ENCODE measurements at places on chromosomes 1 and 21.

DNA sequence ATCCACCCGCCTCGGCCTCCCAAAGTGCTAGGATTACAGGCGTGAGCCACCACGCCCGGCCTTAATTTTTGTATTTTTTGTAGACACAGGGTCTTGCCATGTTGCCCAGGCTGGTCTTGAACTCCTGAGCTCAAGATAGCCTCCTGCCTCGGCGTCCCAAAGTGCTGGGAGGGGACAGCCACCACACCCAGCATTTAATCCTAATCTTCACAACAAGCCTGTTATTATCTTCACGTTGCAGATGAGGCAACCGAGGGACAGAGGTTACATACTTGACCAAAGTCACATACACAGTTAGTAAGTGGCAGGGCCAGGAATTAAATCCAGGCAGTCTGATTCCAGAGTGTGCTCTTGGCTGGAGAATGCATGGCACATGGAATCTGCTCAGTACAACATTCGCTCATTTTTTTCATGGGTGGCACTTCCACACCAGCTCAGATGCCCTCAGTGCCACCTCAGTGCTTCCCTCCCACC is 4.8 kb upstream of the GPR37L1 start:
- no peak for DNase-seq

GRCh38 chr1:205950280-205950679 is 7.0 kb upstream of the SLC26A9 start:
- no peak for DNase-seq

GRCh38 chr1:1376551-1377226 is 1.7 kb upstream of the AURKAIP1 start:
- no peak for DNase-seq

DNA sequence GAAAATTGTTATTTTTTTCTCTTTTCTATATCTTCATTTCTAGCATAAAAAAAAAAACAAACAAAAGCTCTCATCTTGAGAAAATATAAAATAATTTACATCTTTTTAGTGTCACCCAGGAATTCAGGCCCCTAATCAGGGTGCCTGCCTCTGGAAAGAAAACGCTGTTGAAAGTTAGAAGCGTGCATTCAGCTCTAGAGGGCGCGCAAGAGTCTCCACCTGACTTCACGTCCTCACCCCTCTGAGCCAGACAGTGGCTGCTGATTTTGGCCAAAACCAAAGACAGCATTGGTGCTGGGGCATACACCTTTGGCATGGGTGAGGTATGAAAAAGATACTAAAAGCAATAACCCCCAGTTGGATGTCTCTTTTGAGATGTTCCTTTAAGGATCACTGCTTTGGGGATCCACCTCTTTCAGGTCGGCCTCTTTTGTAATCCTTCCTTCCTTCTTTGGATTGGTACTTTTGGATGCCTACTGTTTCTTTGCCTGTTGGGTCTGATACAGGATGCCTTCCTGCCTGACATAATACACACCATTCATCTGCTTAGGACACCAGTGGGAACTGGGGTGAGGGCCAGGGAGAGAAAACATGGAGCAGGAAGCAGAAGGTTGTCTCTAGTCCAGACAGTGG is 77.6 kb upstream of the CHRM3 start:
- peak; percentile 11 for DNase-seq

- DNase-seq, result no peak
These were observed 78.0 kb downstream of the HLX start for GRCh38 chr1:220957233-220957605.

DNA sequence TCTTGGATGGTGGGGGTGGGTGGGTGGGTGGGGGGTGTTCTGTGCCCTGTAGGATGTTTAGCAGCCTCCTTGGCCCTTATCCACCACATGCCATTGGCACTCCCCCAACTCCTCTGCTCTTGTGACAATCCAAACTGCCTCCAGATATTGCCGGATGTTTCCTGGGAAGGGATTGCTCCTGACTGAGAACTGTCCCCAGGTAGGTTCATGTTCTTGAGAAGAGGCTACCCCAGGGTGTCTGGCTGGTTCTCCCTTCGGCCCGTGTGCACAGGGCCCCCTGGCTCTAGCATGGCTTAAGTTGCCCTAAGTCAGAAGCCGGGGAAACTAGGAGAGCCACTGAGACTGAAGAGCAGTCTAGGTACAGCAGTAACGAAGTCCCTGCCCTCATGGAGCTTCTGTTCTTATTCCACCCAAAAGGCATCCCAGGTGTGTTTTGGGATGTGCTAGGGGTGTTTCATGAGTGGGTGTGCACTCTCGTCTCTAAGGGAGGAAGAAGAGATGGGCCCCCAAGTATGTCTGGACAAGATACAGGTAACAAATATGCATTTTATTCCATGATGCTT is 19.8 kb upstream of the THRAP3 start:
- DNase-seq, result no peak

GRCh38 chr1:109759513-109760334 is 4.0 kb downstream of the EPS8L3 start:
- no peak for DNase-seq

DNA sequence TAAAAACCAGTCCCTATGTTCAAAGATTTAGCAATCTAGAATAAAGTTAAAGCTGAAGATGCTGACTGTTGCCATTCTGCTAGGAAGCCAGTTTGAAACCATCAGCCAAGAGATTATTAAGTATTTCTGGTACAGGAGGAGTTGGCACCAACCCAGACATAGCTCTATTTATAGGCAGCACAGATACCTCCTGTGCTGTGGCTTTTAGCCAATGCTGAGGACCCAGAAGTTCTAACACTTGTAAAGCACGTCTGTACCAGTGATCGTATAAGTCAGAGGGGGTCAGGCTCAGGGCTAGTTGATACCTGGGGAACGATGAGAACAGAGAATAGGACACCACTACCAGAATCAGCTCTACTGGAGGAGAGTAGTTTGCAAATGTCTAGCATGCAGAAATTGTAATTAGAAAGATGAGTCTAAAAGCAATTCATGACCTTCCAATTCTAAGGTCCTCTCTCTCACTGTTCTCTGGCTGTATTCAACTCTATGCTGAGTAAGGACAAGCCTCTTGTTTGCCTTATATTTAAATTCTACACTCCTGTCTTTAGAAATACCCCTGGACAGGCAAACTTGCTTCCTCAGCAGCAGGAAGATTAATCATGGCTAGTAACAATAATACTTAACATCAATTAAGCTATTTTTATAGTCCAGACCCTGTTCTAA is 96.8 kb upstream of the PALMD start:
- DNase-seq, result no peak

DNA sequence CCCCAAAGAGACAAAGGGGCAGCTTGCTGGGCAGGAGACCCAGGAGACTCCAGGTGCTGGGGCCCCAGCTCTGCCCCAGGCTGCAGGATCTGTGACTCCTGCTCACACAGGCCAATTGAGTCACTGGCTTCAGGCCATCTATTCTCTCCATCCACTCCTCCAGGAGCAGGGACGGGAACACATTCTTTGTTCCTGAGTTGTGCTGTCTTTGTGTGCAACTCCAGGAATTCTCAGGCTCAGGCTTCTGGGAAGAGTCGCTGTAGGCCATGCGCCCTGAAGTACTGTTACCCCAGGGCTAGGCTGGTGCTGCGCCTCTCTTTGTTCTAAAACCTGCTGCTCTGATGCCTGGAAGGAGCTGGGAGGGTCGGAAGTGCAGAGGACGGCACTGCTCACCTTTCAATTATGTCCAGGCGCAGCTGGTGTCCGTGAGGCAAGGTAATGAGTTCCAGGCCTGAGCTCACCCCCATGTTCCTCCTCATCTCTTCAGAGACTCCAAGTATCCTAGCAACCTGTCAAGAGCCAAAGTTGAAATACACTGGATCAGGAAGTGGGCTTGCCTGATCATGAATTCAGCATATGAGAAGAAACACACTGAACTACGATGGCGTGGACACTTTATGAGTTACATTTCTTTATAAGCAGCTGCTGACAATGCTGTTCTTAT is 105.9 kb downstream of the BCAR3 start:
- DNase-seq, result no peak

- no peak for DNase-seq
These were observed 40.3 kb downstream of the ZZZ3 start for GRCh38 chr1:77642196-77642595.

DNA sequence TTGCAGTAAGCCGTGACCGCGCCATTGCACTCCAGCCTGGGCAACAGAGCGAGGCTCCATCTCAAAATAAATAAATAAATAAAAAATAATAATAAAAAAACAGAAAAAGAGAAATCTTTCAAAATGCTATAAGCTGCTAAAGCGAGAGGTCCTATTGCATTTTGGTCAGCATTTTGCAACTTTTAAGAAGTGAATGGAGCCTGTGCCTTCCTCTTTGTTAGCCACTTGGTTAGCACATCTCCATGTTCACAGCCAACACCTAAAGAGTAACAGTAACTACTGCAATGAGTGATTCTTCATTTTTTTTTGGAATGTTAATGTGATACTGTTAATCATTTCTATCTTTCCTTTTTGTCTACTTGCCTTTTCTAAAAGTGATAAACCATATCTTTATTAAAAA is 80.6 kb downstream of the ERG start:
- no peak for DNase-seq

- no peak for DNase-seq
These were observed 12.7 kb downstream of the MTFR1L start for GRCh38 chr1:25832336-25833037.

DNA sequence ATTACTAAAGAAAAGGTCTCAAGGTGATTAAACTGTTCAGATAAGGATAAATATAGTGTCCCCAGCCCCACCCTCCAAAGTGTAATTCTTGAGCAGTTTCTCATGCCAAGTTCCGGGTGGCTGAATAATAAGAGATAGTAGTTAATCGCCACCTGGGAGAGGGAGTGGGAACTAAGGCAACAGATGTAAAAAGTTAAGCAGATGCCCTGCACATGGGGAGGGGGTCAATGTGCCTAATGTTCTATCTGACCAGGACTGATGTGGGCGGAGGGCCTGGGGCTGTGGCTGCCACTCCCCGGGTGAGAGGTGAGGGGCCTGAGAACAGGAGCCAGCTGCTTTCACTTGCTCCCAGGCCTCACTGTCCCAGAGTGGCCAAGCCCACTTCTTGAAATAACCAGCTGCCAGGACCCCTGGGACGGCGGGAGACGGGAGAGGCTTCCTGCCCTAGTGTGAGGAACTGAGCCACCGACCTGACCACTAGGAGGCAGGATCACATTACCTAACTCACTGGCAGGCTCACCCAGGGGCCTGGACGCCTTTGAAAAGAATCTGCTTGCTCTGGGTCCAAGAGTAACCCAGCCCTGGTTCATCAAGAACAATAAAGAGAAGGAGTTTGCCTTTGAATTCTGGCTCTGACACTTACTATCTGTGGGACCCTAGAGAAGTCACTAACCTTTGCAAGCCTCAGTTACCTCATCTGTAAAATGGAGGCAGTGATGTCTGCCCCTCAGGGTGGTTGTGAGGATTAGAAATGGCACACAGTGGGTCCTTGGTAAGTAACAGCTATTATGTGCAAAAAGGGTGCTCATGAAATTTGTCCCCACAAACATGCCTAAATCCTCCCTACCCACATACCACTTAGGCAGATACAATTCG is 179.2 kb downstream of the ATG4C start:
- DNase-seq, result peak; percentile 4

GRCh38 chr1:231170875-231171274 is 9.0 kb downstream of the TRIM67 start:
- no peak for DNase-seq

DNA sequence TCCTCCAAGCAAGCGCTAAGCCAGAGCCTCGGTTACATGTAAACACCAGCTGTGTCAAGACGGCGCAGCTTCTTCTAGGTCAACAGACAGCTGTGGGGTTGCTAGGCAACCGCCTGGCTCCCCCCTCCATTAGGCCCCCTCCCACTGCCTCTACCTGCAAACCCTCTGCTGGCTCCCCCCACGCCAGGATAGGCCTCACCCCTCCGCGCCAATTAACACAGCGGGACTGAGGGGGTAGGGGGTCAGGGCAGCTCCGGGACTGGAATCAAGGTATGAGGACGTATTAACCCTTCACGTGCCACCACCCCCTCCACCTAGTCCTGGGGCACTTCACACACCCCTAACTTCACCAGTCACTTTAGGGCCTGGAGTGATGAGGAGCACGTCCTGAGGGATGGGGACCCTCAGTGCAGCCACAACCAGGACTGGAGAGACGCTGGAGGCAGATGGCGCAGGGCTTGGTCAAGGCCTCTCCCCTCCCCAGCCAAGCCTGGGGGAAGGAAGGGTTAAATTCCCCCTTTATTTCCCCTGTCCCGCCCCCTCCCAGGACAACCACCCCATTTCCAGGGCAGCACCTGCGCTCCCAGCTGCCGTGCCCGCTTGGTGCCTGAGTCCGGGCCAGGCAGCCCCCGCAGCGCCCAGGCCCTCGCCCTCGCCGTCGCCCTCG is 37.4 kb upstream of the WASF2 start:
- DNase-seq, result peak; percentile 49

DNA sequence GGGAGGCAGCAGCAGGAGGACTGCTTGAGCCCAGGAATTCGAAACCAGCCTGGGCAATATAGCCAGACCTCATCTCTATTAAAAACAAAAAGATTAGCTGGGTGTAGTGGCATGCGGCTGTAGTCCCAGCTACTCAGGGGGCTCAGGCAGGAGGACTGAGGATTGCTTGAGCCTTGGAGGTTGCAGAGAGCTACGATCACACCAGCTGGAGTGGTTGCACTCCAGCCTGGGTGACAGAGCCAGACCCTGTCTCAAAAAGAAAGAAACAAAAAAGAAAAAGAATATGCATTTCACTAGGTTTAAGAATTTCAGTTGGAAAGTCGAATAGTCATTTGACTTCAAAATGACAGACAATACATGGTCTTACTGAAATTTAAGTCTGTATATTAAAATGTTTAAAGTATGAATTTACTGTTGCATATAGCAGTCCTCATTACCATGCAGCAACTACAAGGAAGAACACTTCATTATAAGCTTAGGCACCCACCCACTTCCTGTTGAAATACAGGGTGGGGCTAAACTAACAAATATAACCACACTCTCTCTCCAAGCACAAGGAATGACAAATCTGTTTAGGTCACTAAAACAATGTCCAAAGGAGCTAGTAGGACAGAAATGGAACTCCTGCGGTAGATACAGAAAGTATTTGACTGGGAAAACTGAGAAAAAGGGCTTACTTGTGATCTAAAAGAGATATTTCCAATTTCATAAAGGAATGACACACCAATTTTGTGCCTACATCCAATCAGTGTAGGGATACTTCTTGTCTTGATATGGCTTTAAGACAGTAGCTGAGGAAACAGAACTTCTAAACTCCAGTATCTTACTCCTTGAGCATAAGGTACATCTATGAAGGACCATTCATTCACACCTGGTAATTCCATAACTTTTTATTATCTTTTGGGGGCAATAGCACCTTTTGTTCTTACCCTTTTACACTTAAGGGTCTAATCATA is 44.1 kb downstream of the GPR3 start:
- DNase-seq, result no peak

GRCh38 chr1:3036447-3037280 is 15.4 kb downstream of the ACTRT2 start:
- no peak for DNase-seq

DNA sequence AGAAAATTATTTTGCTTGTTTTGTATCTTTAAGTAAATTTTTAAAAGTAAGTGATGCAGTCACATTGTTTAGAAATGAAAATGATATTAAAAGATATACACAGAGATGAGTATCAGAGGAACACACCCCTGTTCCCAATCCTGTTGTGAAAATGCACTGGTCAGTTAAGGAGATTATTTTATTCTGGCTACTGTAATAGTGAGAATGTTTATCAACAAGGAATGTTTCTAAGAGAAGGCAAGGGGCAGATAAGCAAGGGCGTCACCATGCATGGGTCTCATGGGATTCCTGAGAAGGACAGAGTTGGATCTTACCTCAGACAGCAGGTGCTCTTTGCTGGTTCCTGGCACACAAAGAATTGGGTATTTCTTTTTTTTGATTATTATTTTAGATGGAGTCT is 21.8 kb downstream of the C1orf52 start:
- DNase-seq, result no peak

All from activated naive CD8-positive, alpha-beta T cell treated with anti-CD3 and anti-CD28 coated beads for 36 hours (primary cell).